ENCODE measurements at places on chromosomes 7 and 10.

- no peak for DNase-seq
Observed at GRCh38 chr10:91115618-91116390, 104.7 kb upstream of the PCGF5 start.

DNA sequence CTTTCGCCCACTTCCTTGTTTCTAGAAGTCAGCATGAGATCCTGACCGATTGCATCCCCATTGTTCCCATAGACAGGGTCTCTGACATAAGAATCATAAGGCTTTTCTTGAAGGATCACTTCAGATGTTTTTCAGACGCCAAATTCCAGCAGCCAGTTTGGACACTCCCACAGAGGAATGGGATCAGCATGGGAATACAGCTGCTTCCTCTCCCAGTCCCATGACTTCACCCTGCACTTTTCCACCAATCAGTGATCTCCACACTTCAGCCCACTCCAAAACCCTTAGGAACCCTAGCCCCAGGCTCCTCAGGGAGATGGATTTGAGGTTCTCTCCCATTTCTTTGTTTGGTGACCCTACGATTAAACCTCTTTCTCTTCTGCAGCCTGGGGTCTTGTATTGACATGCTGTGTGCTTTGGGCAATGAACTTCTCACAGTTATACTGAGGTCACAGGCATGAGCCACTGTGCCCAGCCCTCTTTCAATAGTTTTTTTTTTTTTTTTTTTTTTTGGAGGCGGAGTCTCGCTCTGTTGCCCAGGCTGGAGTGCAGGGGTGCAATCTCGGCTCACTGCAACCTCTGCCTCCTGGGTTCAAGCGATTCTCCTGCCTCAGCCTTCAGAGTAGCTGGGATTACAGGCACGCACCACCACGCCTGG is 52.8 kb upstream of the CHST3 start:
- no peak for DNase-seq

DNA sequence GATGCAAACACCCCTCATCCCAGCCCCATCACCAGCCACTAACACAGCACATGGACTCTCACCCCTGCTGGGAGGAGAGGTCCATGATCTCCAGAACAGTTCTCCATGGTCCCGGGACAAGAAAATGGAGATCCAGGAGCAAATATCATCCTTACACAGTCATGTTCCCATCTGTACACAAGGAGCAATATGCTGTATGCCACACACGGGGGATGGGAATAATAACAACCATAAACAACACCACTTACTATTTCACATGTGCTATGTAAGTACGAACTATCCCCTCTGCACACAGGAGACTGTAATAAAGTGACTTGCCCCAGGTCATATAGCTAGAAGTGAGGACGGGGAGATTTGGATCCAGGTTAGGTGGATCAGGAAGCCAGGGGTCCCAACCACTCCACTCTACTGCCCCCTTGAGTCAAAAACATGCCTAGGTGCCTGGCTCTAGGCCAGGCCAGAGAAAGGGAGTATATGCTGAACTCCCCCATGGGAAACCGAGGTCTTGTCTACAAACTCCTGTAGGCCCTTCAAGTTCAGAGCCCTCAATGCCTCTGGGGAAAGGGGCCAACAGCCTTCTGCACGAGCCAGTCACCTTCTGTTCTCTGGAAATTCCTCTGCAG is 34.1 kb downstream of the LRRC20 start:
- DNase-seq, result no peak

- no peak for DNase-seq
Observed at GRCh38 chr10:80770239-80770638, 232.5 kb downstream of the SH2D4B start.

GRCh38 chr7:135888740-135889139 is 88.4 kb downstream of the MTPN start:
- DNase-seq, result no peak

DNA sequence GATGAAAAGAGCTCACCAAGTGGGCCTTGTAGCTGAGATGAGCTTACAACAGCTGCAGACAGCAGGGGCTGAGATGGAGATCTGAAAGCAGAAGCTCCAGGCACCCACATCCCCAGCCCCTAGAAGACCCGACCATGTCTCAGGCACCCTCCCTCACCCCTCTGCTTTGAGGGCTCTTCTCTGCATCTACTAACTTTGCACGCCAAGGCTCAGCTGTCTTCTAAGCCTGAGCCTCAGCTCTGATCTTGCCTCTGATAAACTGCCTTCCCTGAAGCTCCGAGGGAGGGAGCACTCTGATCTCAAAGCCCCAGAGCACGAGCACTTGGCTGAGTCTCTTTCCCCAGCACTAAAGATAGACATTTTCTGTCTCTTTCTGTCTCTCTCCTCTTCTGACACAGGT is 42.0 kb downstream of the ANXA8 start:
- DNase-seq, result no peak

GRCh38 chr7:118158766-118159165 is 25.2 kb upstream of the LSM8 start:
- no peak for DNase-seq

GRCh38 chr7:107661081-107661864 is 645 bp downstream of the SLC26A4 start:
- peak; percentile 68 for DNase-seq

- no peak for DNase-seq
Observed at GRCh38 chr7:27863880-27864279, 123.9 kb downstream of the TAX1BP1 start.

DNA sequence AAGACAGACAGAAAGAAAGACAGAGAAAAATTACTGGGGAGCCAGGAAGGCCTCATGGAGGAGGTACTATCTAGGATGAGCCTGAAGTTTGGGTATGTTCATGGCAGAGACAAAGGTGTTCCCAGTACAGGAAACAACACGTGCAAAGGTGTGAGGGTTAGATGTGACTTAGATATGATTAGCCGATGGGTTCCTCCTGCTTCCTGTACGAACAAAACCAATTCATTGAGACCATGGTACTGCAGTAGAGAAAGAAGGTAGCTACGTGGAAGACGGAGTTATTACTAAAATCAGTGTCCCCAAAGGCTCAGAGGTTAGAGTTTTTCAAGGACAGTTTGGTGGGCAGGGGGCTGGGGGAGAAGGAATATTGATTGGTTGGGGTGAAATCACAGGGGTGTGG is 55.2 kb upstream of the CHST3 start:
- no peak for DNase-seq

GRCh38 chr7:149180722-149181449 is 14.5 kb upstream of the ZNF282 start:
- DNase-seq, result no peak

- DNase-seq, result no peak
Observed at GRCh38 chr7:40763319-40764287, 628.8 kb downstream of the SUGCT start.

DNA sequence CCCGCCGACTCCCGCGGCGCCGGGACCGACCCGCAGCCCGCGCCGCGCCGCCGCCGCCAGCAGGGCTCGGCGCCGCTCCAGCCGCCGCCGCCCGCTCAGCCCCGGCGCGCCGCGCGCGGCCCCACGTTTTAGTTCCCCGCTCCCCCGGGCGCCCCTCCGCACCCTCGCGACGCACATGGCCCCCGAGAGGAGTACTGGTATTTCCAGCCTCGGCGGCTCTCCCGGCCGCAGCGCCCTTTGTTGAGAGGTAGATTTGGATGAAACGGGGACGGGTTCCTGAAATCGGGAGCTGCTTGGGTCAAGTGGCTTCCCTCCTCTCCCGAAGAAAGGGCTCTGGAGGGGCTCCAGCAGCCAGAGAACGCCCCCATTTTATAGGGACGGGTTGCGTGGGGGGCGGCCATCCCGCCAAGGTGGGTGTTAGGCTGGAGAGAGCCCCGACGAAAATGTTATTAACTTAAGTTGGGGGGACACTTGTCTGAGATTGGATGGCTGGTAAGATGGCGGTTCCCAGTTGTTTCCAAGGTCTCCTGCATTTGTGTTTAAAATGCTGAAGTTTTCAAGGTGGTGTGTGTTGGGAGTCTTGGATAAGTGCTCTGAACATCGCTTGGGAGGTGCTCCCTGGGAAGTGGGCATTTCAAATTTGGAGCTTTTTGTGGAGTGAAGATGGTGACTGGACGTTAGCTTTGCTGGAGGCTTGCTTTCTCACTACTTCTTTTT is 1.2 kb downstream of the BMI1 start:
- DNase-seq, result peak; percentile 55

- DNase-seq, result no peak
Observed at GRCh38 chr10:29993319-29993915, 66.0 kb downstream of the JCAD start.

GRCh38 chr7:129612112-129613015 is 844 bp downstream of the NRF1 start:
- peak; percentile 60 for DNase-seq

- DNase-seq, result no peak
Observed at GRCh38 chr7:55484241-55484640, 88.1 kb downstream of the VOPP1 start.

GRCh38 chr10:98006266-98006665 is 24.2 kb downstream of the CRTAC1 start:
- peak; percentile 35 for DNase-seq

DNA sequence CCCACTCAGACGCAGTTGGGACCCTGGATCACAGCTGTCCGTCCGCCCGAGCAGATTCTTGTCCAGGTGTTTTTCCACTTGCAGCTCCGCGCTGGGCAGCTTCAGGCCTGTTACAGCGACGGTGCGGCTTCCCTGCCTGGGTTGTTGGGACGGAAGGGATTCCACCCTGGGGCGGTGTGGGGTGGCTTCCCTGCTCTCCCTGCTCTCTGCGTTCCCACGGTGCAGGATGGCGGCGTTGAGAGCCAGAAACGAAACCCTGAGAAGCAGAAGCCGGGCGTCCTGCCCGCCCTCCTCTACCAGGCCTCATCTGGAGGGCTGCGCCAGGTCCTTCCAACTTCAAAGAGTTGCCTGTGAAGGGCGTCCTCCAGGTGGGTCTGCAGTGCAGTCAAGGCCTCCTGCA is 194.4 kb downstream of the ADARB2 start:
- DNase-seq, result no peak
